ENCODE measurements at places on chromosomes 16 and 17.

DNA sequence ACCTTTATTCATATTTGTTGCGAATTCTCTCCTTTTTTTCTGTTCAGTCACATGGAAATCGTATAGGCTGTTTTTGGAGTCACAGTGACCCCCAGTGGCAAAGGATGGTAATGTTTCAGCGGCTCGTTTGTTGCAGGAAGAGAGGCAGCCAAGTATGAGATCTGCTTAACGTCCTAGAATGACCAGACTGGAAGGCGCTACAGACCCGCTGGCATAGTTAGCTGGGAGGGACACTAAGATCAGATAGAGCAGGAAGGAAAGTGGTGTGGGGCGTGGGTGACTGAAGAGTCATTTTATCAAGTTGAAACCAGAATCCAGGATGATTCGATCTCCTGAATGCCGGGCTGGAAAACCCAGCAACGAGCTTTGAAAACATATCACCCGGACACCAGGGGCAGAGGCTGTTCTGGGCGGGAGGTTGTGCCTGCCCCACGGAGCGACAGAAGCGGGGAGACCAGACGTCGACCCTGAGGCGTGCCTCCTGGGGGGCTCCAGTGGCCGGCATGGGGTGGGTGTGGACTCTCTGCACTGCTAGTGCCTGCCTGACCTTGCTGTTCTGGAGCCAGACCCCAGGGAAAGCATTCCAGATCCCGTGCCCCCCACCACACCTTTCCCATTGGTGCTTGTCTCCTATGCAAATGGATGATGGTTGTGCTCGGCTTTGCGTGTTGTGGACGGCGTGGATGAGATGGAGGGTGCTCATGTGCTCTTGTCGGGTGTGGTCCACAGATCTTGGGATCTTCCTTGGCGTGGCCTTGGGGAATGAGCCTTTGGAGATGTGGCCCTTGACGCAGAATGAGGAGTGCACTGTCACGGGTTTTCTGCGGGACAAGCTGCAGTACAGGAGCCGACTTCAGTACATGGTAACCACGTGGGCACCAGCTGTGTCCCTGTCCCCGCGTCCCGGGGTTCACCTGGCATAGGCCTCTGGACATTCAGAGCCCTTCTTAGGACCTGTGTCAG, 7.7 kb downstream of the IL34 start:
- DNase-seq, result peak; percentile 70

DNA sequence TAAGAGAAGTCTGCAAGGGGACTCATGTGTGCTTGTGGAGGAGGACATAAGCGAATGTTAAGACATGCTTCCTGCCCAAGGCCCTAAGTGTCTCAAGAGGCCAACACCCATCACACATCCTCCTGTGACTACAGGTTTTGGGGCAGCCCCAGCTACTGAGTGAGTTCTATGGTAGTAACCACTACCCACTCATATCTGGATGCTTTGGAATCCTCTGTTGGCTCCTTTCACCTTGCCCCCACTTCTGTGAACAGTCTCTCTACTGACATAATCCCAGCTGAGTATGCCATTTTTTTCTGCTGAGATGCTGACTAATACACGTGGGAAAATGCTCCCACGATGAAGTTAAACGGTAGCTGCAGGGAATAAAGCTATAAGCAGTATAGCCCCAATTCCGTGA, 153.5 kb downstream of the VPS53 start:
- no peak for DNase-seq

DNA sequence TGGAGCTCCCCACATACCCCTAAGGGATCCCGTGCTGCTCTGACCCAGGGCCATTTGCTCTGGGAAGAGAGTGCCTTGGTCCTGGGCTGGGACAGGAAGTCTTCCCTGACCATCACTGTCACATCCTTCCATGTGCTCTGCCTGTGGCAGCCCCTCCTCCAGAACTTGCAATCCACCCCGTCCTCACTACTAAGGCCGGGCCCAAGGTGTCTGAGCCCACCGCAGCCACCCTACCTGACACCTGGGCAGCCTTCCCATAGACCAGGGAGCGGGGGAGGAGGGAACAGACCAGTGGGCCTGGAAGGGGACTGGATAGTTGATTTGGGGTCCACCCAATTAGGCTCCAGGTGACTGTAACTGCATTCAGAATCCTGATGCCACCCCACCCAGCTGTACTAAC, 117.5 kb upstream of the CRHR1 start:
- no peak for DNase-seq

DNA sequence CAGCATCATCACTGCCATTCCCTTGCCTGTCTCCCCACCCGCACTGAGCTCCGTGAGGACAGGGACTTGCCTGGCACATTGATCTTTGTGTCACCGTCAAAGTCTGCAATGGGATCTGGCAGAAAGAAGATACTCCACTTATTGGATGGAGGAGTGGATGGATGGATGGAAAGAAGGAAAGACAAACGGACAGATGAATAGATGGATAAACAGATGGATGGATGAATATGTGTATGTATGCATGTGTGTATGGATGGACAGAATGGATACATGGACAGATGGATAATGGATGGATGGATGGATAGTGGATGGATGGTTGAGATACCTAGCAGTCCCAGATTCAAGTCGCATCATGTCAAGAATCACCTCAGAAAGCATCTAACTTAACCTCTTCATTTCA, 99.9 kb downstream of the SDK2 start:
- DNase-seq, result no peak

DNA sequence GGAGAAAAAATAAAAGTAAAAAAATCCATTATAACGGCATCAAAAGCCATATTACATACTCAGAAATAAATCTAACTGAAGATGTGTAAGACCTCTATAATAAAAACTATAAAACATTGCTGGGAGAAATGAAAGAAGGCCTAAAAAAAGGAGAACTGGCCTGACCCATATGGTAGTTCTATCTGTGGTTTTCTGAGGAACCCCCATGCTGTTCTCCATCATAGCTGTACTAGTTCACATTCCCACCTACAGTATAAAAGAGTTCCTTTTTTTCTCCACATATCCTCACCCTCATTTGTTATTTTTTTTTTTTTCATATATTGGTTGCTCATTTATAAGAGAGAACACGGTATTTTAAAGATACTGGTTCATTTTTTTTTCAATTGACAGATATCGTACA, 191.8 kb downstream of the STX8 start:
- no peak for DNase-seq

DNA sequence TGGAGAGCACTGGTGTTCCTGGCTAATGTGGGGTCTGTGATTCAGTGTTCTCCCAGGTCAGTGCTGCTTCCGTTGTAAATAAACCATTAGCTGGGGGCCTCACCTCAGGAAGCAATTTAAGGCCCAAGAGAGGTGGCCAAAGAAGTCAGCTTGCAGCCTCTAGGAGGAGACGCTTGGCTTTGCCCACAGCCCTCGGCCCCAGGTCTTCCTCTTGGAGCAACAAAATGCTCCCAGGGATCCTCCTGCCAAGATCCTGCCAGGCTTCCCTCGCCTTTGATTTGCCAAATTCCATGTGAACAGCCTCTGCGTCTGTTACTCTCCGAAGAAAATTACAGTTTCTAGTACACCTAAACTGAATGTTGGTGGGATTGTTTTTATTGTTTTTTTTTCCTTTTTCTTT, 62.4 kb upstream of the TBX2 start:
- no peak for DNase-seq

DNA sequence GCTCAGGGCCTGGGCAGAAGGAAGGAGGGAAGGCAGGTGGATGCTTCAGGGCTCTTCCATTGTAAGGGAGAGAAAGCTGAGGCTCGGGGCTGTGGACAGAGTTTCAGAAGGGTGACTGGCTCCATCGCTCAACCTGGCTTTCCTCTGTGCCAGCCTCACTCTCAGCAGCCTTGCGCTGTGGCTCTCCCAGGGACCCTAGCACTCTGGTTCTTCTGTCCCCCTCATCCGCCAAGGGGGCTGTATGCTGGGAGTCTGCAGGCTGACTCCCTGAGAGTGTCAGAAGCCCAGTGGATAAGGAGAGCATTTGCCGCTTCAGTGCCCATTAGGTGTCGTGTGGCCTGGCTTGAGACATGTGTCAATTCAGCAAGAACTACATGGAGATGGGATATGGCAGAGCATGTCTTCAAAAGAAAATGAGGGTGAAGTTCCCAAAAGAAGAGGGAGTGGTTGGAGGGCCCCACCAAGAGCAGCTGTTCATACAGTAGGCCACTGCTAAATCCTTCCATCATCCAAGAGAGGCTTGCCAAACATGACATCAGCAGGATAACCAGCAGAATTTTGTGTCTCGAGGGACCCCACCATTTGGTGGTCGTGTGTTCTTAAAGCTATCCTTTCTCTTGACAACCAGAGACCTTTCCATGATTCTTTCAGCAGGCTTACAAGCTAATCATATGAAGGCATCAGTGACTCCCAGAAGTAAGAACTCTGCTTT, 148.2 kb downstream of the IRX5 start:
- DNase-seq, result no peak

DNA sequence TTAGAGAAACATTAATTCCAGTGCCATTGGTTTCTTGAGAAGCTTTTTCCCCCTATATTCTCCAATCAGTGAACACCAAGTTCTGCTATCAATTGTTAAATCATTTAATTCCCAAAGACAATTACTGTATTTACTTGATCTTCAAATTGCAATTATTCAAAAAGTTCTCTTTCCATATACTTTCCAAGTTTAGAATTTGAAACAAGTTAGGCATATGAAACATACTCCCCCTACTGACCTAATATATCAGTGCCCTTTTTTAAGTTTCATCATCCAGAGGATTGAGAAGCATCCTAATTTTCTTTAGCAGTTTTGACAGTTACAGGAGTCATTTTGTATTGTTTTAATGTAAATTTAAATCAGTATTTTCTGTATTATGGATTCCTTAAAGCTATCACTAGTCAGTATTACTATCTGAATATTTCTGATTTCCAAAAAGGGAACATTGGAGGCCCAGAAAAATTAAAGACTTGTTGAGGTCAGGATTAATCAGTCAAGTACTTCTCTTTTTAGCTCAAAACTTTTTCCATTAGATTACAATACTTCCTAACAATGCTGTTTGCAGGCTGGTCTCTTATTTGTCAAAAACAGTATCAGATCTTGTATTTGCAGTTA, 16.3 kb downstream of the MEIOC start:
- no peak for DNase-seq

DNA sequence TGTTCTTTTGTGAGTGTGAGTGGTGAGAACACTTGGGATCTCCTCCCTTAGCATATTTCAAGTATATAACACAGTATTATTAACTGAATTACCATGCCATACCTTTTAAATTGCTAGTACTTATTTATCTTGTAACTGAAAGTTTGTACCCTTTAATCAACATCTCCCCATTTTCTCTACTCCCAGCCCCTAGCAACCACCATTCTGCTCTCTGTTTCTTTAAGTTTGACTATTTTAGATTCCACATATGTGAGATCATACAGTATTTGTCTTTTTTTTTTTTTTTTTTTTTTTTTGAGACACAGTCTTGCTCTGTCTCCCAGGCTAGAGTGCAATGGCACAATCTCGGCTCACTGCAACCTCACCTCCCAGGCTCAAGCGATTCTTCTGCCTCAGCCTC, 117.6 kb upstream of the CACNG3 start:
- no peak for DNase-seq

GRCh38 chr16:49781401-49781800, 74.5 kb downstream of the ZNF423 start:
- DNase-seq, result no peak

GRCh38 chr17:80970044-80970761, 21.4 kb upstream of the CHMP6 start:
- DNase-seq, result no peak

- no peak for DNase-seq
Measured at GRCh38 chr17:2087597-2088211, 32.8 kb downstream of the HIC1 start.
